ENCODE measurements at places on chromosomes 11 and 22. TPM values are rescaled to one million over a fixed set of nuclear protein-coding genes. Genes with fewer than 3 reads are reported as not detected.
A peak's percentile ranks its signal among the peaks of the same experiment; 100 is the strongest.

GRCh38 chr22:36961626-36962025, 48.2 kb downstream of the CSF2RB start:
- no peak for DNase-seq

GRCh38 chr11:15805726-15806125, 550.6 kb downstream of the SOX6 start:
- DNase-seq = no peak

DNA sequence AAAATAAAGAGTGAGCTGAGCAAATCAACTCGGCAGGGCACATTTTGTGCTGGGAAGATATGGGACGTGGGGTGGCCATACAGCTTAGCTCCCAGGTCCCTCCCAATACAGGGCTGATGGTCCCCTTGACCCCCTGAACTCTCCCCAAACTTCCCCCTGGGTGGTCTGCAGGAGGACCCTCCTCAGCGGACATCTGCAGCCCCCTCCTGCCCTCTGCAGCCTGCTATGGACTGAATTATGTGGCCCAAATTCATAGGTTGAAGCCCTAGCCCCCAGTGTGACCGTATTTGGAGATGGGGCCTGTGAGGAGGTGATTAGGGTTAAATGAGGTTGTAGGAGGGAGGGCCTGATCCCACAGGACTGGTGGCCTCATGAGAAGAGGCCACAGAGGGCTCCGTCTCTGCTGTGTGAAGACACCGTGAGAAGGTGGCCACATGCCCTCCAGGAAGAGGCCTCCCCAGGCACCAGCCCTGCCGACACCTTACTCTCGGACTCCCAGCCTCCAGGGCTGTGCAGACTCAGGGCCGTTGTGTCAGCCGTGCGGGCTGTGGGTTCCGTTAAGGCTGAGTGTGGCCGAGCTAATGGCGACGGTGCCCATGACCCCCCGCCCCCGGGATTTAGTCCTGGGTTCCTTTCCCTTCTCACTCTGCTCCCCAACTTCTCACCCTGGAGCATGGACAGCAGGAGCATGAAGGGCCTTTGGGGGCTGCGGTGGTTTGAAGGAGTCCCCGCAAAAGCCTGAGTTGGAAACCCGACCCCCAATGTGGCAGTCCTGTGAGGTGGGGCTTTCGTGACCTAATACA, 1042.8 kb downstream of the BRD1 start:
- no peak for DNase-seq

DNA sequence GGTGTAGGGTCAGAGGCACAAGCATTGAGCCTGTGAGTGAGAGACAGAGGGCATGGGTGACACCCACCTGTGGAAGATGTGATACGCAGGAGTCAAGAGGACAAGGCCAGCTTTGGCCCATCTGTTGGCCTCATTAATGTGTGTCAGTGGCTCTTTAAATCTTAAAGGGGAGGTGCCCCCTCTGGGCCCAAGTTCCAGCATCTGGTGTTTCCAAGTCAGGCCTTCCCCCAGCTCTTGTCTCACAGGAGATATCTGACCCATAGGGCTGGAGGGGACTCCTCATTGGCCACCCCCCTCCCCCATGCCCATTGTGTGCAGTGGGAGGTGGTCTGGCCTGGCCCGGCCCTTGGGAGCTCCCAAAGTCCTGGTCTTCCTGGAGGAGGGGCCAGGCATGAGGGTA, 8.9 kb downstream of the KCNK7 start:
- peak; percentile 55 for DNase-seq

- peak; percentile 5 for DNase-seq
These were observed 406.0 kb downstream of the TBC1D22A start for GRCh38 chr22:47168441-47168840.

DNA sequence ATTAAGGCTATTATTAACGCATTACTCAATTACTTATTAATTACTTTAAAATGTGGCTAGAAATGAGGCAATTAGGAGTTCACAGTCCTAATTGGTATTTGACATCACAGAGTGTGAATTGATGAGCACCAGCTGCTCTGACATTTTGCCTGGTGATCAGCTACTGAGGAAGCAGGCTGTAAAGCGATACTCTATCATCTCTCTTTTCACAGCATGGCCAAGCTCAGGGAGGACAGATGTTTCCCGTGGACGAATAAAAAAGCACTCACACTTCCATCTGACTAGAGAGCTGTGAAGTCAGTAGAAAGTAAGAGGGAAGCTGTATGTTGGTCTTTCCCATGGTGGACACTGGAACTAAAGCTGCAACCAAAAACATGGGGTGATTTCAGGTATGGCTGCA, 29.1 kb upstream of the SYT9 start:
- no peak for DNase-seq

Gene SLC22A9
- total RNA-seq = not detected

Data from WTC11 (cell line).